ENCODE measurements at places on chromosomes 2 and 18. TPM values are rescaled to one million over a fixed set of nuclear protein-coding genes. Genes with fewer than 3 reads are reported as not detected.

The SPP2 gene
- polyA plus RNA-seq, result 0.27 TPM

The PROC gene
- 5.5 TPM for polyA plus RNA-seq

DNA sequence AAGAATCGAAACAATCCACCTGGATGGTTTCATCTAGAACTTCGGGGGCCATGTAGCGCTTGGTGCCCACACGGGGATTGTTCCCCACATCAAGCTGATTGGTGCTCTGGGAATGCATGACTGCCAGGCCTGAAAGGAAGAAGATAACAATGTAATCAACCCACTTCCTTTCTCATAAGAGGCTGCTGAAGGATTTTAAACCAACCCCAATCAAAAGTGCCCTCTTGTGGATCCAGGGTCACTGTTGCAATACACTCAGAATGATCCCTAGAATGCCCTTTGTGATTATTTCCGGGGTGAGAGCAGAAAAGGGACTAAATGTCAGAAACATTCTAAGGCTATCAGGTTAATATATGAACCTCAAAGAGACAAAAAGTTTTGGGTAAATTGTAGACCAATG lies 115.2 kb downstream of the ACVR1 start:
- no peak for DNase-seq

The UGT1A4 gene
- polyA plus RNA-seq, result not detected

DNA sequence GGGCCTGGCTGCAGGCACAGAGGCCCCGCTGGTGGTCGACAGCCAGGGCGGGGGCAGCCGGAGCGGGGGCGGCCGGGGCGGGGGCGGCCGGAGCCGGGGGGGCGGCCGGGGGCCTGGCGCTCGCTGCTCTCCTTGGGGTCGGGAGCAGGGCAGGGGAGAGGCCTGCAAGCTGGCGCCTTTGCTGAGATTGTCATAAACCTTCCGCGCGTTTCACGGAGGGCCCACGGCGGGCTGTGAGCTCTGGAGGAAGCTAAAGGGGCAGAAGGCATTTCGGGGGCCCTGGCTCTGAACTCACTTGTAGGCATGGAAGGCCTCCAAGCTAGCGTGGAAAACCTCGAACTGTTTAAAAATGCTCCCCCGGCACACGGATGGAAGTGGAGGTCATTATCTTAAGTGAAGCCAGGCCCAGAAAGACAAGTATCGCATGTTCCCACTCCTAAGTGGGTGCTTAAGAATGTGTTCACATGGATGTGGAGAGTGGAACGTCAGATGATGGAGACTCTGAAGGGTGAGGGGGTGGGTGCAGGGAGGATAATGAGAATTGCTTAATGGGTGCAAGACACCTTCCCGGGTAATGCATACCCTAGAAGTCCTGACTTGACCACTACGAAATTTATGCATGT lies 629 bp downstream of the PRELID3A start:
- peak; percentile 30 for DNase-seq

DNA sequence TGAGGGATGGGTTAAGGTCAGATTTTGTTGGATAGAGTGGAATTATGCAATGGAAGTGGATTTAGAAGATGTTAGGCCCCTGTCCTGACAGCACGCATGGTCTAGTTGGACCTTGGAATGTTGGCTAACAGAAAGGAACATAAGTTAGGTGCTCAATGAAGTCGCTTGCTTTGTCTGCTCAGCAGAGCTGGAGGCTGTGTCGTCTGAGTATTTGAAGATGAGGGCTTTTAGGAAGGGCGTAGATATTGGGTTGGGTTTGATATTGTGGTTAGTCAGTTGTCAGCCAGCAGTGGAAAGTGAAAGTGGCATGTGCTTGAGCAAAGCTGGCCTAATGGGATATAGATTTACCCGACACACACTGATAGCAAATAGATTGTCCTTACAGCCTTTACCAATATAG lies 239.3 kb downstream of the PRKCE start:
- DNase-seq, result no peak

The SKA1 gene
- polyA plus RNA-seq, result 9.8 TPM

DNA sequence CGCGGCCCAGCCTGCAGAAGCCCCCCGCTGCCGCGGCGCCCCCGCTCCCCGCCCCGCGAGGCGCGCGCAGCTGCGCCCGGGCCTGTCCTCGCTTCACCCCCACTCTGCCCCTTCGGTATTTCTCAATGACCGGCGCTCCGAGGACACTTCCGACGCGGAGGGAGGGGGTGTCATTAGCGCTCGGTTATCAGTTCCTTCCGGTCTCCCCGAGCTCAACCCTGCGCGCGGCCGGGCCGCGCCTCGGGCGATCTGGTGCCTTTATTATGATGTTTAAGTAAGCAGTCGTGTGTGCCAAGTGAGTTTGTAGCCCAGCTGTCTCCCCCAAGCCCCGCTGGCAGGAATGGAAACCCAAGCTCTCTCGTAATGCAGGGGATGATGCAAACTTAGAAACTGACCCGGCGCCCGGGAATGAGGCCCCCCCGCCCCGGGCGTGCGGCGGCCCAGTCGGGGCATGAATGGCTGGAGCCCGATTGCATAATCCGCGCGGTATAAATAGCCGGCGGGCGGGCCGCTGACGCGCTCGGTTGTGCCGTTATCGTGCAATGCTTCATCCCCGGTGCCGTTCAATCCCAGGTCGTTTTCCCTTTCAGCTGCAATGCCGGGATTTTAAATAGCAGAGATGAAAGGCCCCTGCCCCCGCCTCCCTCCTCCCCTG lies 3.9 kb upstream of the SPRED2 start:
- DNase-seq, result peak; percentile 95

DNA sequence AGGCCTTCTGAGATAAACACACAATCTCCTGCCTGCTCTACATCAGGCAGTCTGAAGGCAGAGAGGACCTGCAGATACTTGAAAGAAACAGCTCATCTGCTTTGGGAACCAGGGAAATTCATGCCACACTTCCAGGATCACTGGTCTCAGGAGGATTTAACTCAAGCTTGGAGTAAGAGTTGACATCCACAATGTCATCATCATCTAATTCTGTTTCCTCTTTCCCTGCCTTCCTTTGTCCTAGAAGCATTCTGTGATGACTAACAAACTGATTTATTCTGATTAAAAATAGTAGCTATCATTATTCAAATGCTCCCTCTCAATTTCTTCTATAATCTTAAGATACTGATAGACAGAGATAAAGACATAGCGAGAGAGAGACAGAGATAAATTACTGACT lies 766.8 kb downstream of the BCL11A start:
- DNase-seq, result no peak

DNA sequence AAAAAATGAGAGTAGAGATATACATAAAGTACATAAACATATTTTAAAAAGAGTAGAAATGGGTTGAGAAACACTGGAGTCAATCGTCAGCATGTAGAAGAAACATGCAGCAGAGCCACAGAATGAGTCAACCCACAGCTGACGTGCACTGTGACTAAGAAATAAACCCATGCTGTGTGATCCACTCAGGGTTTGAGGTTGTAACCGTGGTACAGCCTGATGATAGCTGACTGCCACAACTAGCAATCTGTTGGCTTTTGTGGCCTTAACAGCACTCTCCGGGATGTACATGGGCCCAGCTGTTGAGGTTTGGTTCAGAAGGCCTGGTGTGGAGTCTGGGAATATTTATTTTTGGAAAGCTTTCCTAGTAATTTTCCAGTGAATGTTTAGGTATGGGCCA lies 554.4 kb upstream of the MEX3C start:
- DNase-seq, result no peak

DNA sequence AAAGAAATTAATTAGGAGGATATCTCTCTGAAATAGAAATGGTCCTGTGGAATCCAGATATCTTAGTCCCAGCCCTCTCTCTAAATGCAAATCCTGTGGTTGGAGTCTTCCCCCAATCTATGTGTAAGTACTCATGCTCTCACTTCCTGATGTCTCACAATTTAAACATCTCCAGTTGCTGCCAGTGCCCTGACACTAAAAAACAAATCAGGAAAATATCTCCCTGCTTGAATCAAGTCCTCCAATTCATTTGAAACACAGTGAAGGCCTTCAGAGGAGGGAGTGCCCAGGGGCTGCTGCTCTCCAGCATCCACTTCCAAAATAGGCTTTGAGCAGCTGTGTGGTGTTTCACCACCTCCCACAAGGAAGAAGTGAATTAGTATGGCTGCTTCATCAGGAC lies 413.8 kb downstream of the RAD51AP2 start:
- DNase-seq, result no peak

Measured in right lung (tissue), 10 donors.